Activated CD4-positive, alpha-beta memory T cell treated with anti-CD3 and anti-CD28 coated beads, Interleukin-2, amount 10 ng/mL, durations not matched to agents 7 days and 5 days (primary cell): ENCODE measurements at places on chromosomes 1 and 21. TPM values are rescaled to one million over a fixed set of nuclear protein-coding genes. Genes with fewer than 3 reads are reported as not detected.

DNA sequence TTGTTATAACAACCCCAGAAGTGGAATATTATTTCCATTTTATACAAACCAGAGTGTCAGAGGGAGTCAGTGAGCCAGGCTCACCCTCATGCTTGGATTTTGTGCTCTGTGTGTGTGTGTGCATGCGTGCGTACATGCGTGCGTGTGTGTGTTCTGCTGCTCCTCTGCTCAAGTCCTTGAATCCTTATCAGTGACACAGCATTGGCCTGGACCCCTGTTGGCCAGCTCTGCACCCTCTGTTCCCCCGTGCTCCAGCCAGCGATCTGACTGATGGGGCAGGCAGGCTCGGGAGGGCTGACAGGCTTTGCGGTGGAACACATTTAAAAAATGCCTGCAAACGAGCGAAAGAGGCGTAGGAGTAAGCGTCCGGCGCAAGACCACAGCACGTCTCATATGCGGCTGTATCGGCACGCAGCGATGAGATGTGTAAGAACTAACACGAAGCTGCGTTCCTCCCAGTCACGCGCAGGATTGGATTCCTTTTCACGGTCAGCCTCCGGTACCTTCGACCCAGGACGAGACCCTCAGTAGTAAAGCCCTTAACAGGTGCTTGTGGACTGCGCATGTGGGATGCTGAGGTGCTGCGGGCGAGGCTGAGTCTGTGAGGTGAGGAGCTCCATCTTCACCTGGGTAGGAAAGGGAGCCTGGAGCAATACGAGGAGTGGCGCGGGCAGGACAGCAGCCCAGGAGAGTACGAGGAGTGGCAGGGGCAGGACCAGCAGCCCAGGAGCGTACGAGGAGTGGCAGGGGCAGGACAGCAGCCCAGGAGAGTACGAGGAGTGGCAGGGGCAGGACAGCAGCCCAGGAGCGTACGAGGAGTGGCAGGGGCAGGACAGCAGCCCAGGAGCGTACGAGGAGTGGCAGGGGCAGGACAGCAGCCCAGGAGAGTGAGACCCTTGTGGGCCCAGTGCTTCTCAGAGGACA lies 130.9 kb downstream of the GALNT2 start:
- H3K36me3 ChIP-seq: no peaks in the 10 kb centered on the region
- no peaks in the 10 kb centered on the region for H3K27me3 ChIP-seq
- no peak for DNase-seq
- no peak overlapping the region for H3K4me3 ChIP-seq
- no peak overlapping the region for H3K27ac ChIP-seq
- no peaks in the 10 kb centered on the region for H3K4me1 ChIP-seq

GRCh38 chr1:98197356-98197755 lies 276.5 kb upstream of the DPYD start:
- no peak overlapping the region for H3K27ac ChIP-seq
- DNase-seq: no peak
- peaks cover 2% of the 10 kb centered on the region for H3K27me3 ChIP-seq
- H3K36me3 ChIP-seq: no peaks in the 10 kb centered on the region
- no peak overlapping the region for H3K4me3 ChIP-seq
- H3K4me1 ChIP-seq: no peaks in the 10 kb centered on the region

Gene DCST2
- total RNA-seq: 0.18 TPM

GRCh38 chr1:37676281-37677142 lies 15.8 kb upstream of the CDCA8 start:
- DNase-seq: no peak
- no peak overlapping the region for H3K27ac ChIP-seq
- peaks cover 5% of the 10 kb centered on the region for H3K36me3 ChIP-seq
- H3K4me3 ChIP-seq: no peak overlapping the region
- H3K27me3 ChIP-seq: peaks cover 26% of the 10 kb centered on the region

DNA sequence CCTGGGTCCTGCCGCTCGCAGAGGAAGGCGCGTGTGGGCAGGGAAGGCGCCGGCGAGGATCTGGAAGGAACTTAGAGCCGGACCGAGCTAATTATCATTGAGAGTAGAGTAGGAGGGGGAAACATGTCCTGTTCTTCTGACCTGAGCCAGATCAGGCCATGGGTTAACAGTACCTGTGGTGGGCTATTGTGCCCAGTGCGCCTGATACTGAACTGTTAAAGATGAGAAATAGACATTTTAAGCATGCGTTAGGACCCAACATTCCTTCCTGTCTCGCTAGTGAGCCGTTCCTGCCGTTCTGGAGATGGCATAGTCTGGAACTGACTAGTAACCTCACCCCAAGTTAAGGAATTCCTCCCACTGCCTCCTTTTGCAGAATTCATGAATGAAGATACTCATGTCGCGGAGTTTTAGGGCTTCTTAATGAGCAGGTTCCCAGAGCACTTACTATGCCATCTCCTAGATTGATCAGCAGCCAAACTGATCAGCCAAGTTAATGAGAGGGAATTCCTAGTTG lies 870 bp downstream of the STRIP1 start:
- peaks cover 21% of the 10 kb centered on the region for H3K36me3 ChIP-seq
- H3K4me3 ChIP-seq: peak overlapping the region; percentile 88
- DNase-seq: no peak
- H3K27ac ChIP-seq: peak overlapping the region; percentile 61

GRCh38 chr1:23483321-23484252 lies at the start of gene ASAP3:
ASAP3 (minus strand) TSS chr1:23484179; CDS start chr1:23484133, 46 bp downstream.
- H3K27ac ChIP-seq: peak within 1 kb of the TSS; percentile 31
- no peaks in the 10 kb centered on the region for H3K36me3 ChIP-seq
- H3K27me3 ChIP-seq: peaks cover 65% of the 10 kb centered on the region
- H3K4me3 ChIP-seq: peak within 1 kb of the TSS; percentile 77

- H3K36me3 ChIP-seq: peaks cover 3% of the 10 kb centered on the region
- H3K4me3 ChIP-seq: peak overlapping the region; percentile 100
- H3K27ac ChIP-seq: no peak overlapping the region
- peaks cover 30% of the 10 kb centered on the region for H3K4me1 ChIP-seq
- DNase-seq: no peak
Observed at GRCh38 chr1:32393136-32393535, 1.1 kb downstream of the BSDC1 start.

DNA sequence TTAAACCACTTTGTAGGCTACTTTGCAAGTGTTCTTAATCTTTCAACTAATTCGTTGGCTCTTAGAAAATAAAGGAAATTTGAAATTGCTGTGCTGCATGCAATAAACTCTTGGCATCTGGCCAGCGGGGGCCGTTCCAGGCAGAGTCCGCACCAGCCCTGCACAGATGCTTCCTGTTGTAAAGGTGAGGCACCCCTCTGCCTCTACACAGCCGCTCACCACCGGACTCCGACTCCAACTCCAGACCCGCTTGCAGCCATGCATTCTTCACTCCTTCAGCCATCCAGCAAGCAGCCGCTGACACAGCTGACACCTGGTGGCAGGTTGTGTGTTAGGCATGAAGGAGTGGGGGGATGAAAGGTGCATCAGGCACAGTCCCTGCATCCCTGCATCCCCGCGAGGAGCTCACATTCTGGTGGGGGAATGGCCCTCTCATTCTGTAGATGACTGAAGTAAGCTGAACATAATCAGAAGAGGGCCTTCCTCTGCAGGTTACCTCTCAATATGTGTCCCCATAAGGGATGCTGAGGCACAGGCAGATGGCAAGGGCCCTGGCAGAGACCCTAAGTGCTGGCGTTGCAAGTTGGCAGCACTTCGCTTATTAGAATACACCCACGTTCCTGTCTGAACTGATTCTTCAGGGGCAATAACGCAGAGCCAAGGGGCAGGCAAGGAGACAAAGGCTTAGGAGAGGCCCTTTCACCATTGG lies 56.8 kb downstream of the GLIS1 start:
- H3K27ac ChIP-seq: no peak overlapping the region
- peaks cover 4% of the 10 kb centered on the region for H3K4me1 ChIP-seq
- no peak overlapping the region for H3K4me3 ChIP-seq
- peak; percentile 32 for DNase-seq
- H3K27me3 ChIP-seq: peaks cover 44% of the 10 kb centered on the region

GRCh38 chr21:19566975-19567374 lies 1163.4 kb upstream of the TMPRSS15 start:
- H3K36me3 ChIP-seq: no peaks in the 10 kb centered on the region
- no peaks in the 10 kb centered on the region for H3K4me1 ChIP-seq
- no peak overlapping the region for H3K4me3 ChIP-seq
- H3K27ac ChIP-seq: no peak overlapping the region

DNA sequence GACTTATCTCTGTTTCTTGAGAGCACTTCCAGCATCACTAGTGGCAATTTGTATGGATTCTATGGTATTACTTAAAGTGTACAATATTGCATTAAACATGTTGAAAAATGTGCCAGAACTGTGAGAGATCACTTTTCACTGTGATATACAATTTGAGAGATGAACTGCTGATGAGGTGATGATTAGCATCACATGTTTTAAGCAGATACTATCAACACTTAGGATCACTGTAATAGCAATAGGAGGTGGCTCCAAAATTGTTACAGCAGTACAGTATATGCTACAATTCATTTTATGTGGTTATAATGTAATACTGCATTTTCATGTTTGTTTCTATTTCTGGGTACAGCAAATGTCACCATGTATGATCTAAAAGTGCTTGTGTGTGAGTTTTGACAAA lies 570.0 kb downstream of the PTPRC start:
- no peak overlapping the region for H3K27ac ChIP-seq
- H3K4me1 ChIP-seq: no peaks in the 10 kb centered on the region
- no peaks in the 10 kb centered on the region for H3K36me3 ChIP-seq
- DNase-seq: no peak

- H3K27ac ChIP-seq: no peak overlapping the region
- DNase-seq: no peak
- H3K27me3 ChIP-seq: no peaks in the 10 kb centered on the region
- no peak overlapping the region for H3K4me3 ChIP-seq
Observed at GRCh38 chr1:81662913-81663526, 137.7 kb upstream of the ADGRL2 start.

GRCh38 chr1:201694608-201695335 lies 134.2 kb upstream of the IPO9 start:
- no peaks in the 10 kb centered on the region for H3K36me3 ChIP-seq
- peaks cover 4% of the 10 kb centered on the region for H3K27me3 ChIP-seq
- H3K4me3 ChIP-seq: no peak overlapping the region
- no peak for DNase-seq
- H3K4me1 ChIP-seq: no peaks in the 10 kb centered on the region

DNA sequence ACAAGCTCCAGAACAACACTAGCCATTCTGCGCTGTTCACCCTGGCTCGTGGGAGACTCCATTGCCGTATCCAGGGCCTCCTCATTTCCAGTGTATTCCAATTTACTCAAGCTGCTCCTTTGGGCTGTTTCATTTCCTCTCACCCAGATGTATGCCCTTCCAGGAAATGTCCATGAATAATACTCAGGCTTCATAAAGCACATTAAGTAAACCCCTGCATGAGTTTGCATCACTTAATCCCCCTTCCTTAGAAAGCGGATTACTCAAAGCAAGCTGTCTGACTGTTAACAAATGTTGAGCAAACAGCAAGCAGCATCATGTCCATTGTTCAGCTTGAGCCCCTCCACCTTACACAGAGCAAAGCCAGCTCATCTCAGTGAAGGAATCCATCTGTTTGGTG lies 403.6 kb upstream of the PBX1 start:
- no peak overlapping the region for H3K27ac ChIP-seq
- H3K4me1 ChIP-seq: no peaks in the 10 kb centered on the region
- H3K27me3 ChIP-seq: no peaks in the 10 kb centered on the region
- no peak overlapping the region for H3K4me3 ChIP-seq
- no peak for DNase-seq

GRCh38 chr1:94144836-94145235 lies 23.9 kb upstream of the ABCA4 start:
- no peak for DNase-seq
- no peaks in the 10 kb centered on the region for H3K36me3 ChIP-seq
- peaks cover 10% of the 10 kb centered on the region for H3K27me3 ChIP-seq
- no peak overlapping the region for H3K27ac ChIP-seq

DNA sequence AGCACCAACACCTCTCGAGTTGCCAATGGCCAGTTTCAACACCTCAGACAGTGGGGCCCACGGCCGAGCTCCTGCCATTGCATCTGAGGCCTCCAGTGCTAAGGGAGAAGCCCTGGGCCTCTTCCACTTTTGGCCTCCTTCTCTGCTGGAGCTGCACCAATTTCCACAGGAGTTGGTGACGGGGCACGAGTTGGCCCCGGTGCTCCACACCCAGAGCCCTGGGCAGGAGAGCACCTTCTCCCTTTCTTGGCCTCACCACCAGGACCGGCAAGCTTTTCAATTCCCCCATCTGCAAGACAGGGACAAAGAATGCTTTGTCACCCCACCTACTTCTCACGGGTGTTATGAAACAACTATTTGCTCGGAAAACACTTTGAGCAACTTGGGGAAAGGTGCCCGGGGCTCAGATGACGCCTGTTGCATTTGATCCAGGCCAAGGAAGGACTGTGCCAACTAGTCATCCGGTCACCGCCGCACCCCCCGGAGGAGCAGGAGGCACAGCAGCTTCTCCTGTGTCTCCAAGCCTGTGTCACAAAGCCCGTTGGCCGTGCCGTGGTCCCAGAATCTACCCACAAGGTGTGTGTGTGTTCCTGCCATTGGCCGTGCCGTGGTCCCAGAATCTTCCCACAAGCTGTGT lies 55.2 kb downstream of the TOMM20 start:
- DNase-seq: no peak
- no peaks in the 10 kb centered on the region for H3K27me3 ChIP-seq
- H3K4me1 ChIP-seq: peaks cover 37% of the 10 kb centered on the region
- no peaks in the 10 kb centered on the region for H3K36me3 ChIP-seq
- H3K27ac ChIP-seq: no peak overlapping the region

- H3K36me3 ChIP-seq: peaks cover 23% of the 10 kb centered on the region
- DNase-seq: no peak
- no peak overlapping the region for H3K4me3 ChIP-seq
- H3K4me1 ChIP-seq: no peaks in the 10 kb centered on the region
- H3K27me3 ChIP-seq: no peaks in the 10 kb centered on the region
- H3K27ac ChIP-seq: no peak overlapping the region
Observed at GRCh38 chr1:212108981-212109380, 73.4 kb downstream of the DTL start.

DNA sequence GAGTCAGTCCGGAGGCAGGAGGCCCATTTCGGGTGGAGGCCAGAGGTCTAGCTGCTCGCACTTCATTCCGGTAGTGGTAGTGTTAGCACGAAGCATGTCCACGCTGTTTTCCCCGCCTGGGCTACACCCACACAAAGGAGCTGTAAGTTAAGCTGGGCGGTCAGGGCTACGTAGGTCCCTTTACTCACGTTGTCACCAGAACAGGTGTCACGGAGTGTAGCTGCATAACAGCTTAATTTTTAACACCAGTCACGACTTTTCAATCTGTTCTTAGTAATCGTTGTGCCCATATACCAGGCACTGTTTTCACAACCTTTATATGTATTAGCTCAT lies 15.6 kb downstream of the HLX start:
- H3K4me3 ChIP-seq: no peak overlapping the region
- H3K27me3 ChIP-seq: peaks cover 44% of the 10 kb centered on the region
- H3K4me1 ChIP-seq: no peaks in the 10 kb centered on the region
- no peak overlapping the region for H3K27ac ChIP-seq
- no peak for DNase-seq

Gene CFAP107
- not detected for total RNA-seq

Gene NDUFS2
- 83.0 TPM for total RNA-seq

GRCh38 chr1:205936311-205936710 lies 6.9 kb downstream of the SLC26A9 start:
- no peak for DNase-seq
- no peak overlapping the region for H3K27ac ChIP-seq
- no peaks in the 10 kb centered on the region for H3K36me3 ChIP-seq
- H3K4me3 ChIP-seq: no peak overlapping the region
- no peaks in the 10 kb centered on the region for H3K4me1 ChIP-seq

Gene CDCA8
- 73.6 TPM for total RNA-seq

Gene KCNJ6
- not detected for total RNA-seq

Gene TAGLN2
- total RNA-seq: 548 TPM

Gene C1orf115
- total RNA-seq: 1.2 TPM

- peak overlapping the region; percentile 95 for H3K27ac ChIP-seq
- peak overlapping the region; percentile 88 for H3K4me3 ChIP-seq
- peaks cover 50% of the 10 kb centered on the region for H3K36me3 ChIP-seq
- peaks cover 53% of the 10 kb centered on the region for H3K4me1 ChIP-seq
- no peaks in the 10 kb centered on the region for H3K27me3 ChIP-seq
Observed at GRCh38 chr1:40039245-40039756, 1.2 kb upstream of the CAP1 start.

Gene C2CD4D
- 3.0 TPM for total RNA-seq
